ENCODE measurements at places on chromosomes 7 and 10.

- no peak for DNase-seq
Observed at GRCh38 chr10:24848195-24848594, 104.2 kb downstream of the PRTFDC1 start.

DNA sequence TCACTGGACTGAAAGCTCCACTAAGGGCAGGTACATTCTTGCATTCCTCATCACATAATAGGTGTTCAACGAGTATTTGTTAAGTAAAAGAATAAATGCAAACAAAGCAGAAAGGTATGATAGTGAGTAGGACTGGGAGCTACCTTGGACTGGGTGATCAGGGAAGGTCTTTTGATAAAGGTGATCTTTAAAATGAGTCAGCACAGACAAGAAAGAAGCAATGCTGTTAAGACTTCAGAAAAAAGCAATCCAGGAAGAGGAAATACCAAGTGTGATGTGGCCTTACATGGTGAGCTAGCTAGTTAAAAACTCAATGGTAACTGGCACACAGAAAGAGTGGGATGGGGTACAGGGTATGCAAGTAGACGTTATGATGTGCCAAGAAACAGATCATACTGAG, 40.1 kb downstream of the TSPAN12 start:
- DNase-seq: no peak

DNA sequence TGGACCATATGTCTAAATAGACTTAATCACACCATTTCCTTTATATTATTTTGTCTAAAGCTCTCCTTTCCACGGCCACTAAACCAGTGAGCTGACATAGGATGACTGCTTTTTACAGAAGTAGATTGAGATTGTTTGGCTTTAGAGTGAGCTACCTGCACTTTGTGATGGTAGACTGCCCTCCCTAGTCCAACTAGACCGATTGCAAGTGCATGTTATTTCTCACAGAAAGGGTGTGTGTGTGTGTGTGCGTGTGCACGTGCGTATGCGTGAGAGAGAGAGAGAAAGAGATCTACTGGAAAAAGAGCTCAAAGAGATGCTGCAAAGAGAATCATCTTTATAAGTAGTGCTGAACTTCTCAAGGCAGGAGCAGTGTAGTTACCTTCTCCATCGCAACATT, 60.7 kb downstream of the VCL start:
- no peak for DNase-seq

DNA sequence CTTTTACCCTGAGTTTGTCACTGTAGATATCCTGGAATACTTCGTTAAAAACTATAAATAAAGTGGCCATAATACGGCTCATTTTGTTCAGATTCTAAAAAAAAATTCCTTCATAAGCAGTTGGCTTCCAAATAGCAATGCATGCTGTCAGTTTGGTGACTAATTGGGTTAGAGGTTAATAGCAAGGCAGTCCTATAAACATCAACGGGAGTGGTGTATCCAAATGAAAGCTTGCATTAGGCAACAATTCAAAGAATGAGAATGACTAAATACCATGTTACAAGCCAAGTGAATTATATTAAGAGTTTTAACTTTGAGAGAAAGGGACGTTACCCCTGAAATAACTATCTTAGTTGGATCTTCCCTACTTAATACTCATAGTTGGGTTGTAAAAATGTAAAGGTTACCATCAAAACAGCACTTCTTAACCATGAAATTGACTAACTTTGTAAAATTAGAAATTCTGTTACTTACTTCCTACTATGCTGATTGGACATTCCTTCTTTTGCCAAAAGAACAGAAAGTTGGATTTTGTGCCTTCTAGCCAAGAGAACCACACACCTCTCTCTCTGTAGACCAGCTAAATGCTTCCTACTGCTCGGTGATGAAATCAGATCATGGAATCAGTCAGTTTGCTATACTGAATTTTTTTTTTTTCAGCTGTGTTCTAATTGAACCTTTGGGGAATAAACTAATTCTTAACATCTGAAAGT, 98.0 kb downstream of the KAT6B start:
- DNase-seq: peak; percentile 91

DNA sequence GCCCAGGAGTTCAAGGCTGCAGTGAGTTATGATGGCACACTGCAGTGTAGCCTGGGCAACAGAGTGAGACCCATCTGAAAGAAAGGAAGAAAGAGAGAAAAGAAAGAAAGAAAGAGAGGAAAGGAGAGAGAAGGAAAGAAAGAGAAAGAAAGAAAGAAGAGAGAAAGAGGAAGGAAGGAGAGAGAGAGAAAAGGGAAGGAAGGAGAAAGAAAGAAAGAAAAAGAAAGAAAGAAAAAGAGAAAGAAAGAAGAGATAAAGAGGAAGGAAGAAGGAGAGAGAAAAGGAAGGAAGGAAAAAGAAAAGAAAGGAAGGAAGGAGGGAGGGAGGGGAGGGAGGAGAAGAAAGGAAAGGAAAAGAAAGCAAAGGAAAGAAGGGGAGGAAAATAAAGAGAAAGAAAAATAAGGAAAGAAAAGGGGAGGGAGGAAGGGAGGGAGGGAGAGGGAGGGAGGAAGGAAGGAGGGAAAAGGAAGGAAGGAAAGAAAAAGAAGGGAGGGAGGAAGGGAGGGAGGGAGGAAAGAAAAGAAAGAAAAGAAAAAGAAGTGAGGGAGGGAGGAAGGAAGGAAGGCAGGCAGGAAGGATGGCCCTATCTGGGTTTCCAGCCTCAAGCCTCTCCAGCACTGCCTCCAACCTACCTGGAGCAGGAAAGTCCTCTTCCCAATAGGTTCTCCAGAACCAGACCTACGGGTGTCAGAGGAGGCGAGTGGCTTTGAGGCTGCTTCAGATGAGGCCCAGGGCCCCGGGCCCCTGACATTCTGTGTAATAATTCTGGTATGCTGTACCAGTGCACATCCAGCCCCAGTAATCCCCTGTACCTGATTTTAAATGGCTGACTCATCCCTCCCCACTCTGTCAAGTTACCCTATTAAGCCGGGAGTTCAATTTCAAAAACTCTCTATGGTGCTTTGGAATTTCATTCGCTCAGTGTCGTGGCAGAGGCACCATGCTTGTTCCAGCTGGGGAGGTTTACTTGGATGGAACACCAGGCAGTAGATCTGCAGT, 6.8 kb upstream of the PARD3 start:
- DNase-seq: no peak

- DNase-seq: no peak
Observed at GRCh38 chr7:137157256-137157655, 186.3 kb downstream of the PTN start.

- peak; percentile 20 for DNase-seq
Observed at GRCh38 chr7:44646176-44646920, 39.9 kb downstream of the OGDH start.

- DNase-seq: no peak
Observed at GRCh38 chr7:31437250-31437865, 76.5 kb upstream of the ITPRID1 start.

- no peak for DNase-seq
Observed at GRCh38 chr7:19290066-19290465, 144.8 kb upstream of the FERD3L start.

DNA sequence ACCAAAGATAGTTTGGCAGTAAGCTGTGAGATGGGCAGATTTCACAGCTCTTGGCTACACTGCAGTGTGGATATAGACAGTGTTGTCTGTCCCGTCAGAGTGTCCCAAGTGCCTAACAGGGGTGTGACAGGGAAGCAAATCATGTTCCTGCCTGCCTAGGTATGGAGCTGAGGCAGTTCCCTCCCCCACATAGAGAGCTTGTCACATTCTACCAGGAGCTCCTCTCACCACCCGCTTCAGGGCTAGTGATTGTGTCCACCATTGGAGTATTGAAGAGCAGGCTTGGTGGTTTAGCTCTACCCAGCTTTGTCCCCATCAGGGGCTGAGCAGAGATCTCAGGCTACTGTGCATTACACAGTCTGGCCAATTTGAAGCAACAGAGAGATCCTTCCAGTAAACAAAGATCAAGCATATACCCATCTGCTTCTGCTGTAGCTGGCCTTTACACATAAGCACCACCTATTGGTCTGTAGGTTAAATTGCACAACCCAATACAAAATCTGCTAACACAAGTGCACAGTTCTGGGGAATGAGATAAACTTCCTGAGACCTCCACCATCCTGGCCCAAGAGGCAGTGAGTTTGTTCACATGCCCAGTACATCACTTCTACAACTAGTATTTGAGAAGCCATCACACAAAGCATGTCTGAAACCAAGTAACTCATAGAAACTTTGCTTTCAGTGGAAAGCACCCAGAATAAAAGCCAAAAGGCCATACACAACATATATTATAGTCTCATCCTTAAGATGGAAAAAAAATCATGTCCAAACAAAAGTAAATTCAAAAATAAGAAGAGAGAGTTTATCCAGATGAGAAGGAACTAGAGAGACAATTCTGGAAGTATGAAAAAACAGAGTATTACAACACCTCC, 67.3 kb downstream of the GLCCI1 start:
- no peak for DNase-seq

- no peak for DNase-seq
Observed at GRCh38 chr7:27943241-27943640, 203.3 kb downstream of the TAX1BP1 start.

DNA sequence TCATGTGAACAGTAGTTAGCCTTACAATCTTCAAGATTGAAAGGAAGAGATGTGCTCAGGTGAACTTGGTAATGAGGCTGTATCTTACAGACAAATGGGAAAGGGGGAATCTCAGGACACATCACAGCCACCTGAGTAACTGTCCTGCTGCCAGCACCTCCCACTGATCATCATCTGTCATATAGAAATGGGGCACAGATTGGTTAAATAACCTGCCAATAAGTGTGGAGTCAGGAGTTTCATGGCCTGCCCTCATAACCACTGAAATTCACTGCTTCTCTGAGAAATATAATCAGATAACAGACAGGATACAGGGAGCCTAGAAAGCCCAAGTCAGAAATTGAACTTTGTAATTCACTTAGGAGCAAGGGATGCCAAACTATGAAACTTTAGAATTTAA, 64.9 kb upstream of the TAS2R16 start:
- DNase-seq: no peak

GRCh38 chr7:30166841-30167235, 32.1 kb downstream of the MTURN start:
- DNase-seq: no peak

GRCh38 chr7:7642081-7642480, 1.5 kb downstream of the UMAD1 start:
- no peak for DNase-seq

DNA sequence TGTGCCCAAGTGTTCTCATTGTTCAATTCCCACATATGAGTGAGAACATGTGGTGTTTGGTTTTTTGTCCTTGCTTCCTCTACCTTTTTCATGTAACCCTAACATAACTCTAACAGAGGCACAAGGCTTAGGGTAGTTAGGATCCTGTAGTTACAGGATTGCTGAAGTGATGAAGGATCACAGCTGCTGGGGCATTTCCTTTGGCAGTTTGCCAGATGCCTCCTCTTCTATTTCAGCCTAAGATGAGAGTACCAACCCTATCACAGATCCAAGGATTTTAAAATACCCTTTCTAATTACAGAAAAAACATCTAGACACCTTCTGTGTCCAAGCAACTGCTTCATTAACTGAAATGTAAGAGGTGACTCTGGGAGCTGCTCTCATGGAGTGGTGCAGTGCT, 141.7 kb upstream of the COL1A2 start:
- DNase-seq: no peak

Measured in AG09309 (cell line).